ENCODE measurements at places on chromosomes 2 and 18.
A peak's percentile ranks its signal among the peaks of the same experiment; 100 is the strongest.

- no peak for DNase-seq
These were observed 220.2 kb downstream of the PDE11A start for GRCh38 chr2:177852389-177852788.

- no peak for DNase-seq
These were observed 32.3 kb downstream of the SCN9A start for GRCh38 chr2:166343467-166343866.

GRCh38 chr2:157830696-157831570 lies 45.2 kb downstream of the ACVR1 start:
- DNase-seq, result peak; percentile 49

DNA sequence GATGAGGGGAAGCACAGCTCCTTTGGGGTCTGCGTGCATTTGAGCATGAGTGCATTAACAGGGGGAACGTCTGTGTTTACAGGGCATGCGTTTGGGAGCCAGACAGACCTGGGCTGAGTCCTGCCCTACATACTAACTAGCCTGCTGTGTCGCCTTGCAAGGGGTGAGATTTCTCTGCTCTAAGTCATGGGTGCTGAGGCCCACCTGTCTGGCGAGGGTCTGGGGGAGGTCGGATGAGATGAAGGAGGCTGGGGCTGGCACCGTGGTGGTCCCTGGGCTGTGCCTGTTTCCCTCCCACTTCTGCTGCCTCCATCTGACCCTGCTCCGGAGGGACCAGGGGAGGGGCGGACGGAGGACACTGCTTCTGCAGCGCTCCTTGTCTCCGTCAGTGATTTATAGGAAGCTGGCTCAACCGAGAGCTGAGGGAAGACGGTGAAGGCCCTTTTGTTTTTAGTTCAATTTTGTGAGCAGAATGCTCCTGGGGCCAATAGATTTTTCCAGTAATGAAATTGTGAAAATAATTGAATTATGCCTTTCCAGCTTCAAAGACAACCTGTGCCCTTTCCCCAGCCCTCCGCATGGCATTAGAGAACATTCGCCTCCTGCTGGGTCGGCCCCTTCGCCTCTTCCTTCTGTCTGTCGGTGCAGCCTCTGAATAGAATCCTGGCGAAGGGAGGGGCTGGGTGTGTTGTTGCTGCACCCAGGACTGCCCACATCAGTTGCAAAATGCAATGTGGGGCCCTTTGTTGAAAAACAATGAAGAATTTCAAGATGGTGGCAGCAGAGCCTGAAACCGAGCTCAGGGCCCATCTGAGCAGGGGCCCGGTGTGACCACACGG lies 49.7 kb downstream of the RRM2 start:
- DNase-seq, result no peak

DNA sequence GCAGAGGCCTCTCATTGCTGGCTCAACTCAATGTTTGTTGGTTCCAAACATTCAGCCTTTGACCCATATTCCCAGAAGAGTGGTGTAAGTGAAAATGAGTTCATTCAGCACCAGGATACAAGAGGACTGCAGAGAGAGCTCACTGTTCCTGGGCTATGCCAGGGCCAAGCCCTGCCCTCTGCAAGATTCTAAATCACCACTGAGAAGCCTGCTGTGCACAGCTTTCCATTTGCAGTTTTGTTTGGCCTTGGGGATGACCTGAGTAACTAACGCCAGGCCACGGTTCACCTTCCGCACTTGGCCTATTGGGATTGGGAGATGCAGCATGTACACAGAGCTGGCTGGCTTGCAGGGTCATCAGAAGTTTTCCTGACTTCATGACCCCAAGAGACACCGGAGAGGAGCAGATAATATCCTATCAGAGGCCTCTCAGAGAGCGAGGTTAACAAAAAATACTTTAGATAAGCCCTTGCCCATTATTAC lies 12.6 kb downstream of the GKN1 start:
- DNase-seq, result no peak

GRCh38 chr18:63000839-63001238 lies 285.5 kb downstream of the PHLPP1 start:
- no peak for DNase-seq

- no peak for DNase-seq
These were observed at the start of gene CRYBA2 for GRCh38 chr2:218993345-218994315. CRYBA2 (minus strand) TSS chr2:218993422; CDS start chr2:218993176, 246 bp downstream.

- no peak for DNase-seq
These were observed 5.6 kb upstream of the TNS1 start for GRCh38 chr2:218008060-218009040.

DNA sequence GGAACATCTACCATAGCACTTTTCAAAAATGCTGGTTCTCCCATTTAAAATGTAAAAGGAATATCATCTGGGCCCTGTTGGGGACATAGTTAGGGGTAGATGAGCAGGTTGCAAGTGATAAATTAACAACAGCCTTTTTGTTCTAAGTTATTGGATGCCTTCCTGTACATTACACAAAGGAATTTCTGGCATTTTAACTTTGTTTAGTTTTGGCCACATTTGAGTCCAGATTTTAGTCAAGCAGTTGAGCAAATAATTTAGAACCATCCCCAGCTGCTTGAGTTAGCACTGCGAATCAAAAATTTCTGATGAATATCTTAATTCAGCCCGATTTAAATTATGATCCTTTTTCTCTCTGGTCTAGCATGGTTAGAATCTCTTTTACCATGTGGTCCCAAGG lies 124.4 kb downstream of the TTC27 start:
- DNase-seq, result no peak

DNA sequence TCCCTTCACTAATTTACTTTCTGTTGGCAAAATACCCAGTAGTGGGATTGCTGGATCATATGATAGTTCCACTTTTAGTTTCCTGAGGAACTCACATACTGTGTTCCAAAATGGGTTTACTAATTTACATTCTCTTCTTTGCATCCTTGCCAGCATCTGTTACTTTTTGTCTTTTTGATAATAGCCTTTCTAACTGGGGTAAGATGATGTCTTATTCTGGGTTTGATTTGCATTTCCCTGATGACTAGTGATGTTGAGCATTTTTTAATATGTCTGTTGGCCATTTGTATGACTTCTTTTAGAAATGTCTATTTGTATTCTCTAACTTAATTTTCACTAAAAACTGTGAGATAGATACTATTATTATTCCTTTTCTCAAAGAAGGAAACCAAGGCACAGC lies 411.7 kb downstream of the SOCS6 start:
- no peak for DNase-seq

- DNase-seq, result no peak
These were observed 143.4 kb downstream of the GFPT1 start for GRCh38 chr2:69243652-69244051.
